ENCODE measurements at places on chromosomes 6 and 20. TPM values are rescaled to one million over a fixed set of nuclear protein-coding genes. Genes with fewer than 3 reads are reported as not detected.
A peak's percentile ranks its signal among the peaks of the same experiment; 100 is the strongest.

SULF2 gene
- 85.0 TPM for total RNA-seq

CLPSL2 gene
- not detected for total RNA-seq

DNA sequence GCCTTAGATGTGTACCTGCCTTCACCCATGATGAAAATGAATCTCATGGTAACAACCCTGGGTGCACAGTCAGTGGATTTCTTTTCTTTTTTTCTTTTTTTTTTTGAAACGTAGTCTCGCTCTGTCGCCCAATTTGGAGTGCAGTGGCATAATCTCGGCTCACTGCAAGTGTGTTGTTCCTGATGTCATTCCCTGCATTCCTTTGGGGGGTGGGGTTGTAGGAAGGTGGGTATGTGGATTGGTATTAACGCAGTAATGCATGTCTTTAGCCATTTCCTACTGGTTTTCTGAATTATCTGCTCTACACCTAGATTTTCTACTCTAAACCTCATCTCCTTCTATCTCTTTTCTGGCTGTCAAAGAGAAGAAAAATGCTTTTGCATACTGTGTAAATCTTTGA, 146.6 kb downstream of the RNF144B start:
- DNase-seq = no peak

- DNase-seq = peak; percentile 22
Observed at GRCh38 chr6:20712011-20712410, 177.8 kb downstream of the CDKAL1 start.

GRCh38 chr20:24971376-24972101, 21.0 kb downstream of the APMAP start:
- DNase-seq = no peak
